Mesendoderm (in vitro differentiated cells): ENCODE measurements at places on chromosomes 13 and 19.
A peak's percentile ranks its signal among the peaks of the same experiment; 100 is the strongest.

GRCh38 chr19:19775891-19776205 lies 42.9 kb upstream of the ZNF14 start:
- no peaks in the 10 kb centered on the region for H3K36me3 ChIP-seq
- no peak overlapping the region for H3K27ac ChIP-seq
- H3K27me3 ChIP-seq = no peaks in the 10 kb centered on the region
- peaks cover 4% of the 10 kb centered on the region for H3K4me1 ChIP-seq
- H3K4me3 ChIP-seq = peak overlapping the region; percentile 72
- DNase-seq = no peak

- no peak overlapping the region for H3K27ac ChIP-seq
- H3K36me3 ChIP-seq = peaks cover 3% of the 10 kb centered on the region
- no peaks in the 10 kb centered on the region for H3K27me3 ChIP-seq
- H3K4me3 ChIP-seq = no peak overlapping the region
These were observed 2.7 kb upstream of the RSPH6A start for GRCh38 chr19:45817725-45818301.

GRCh38 chr19:23832717-23833327 lies 74.1 kb upstream of the ZNF681 start:
- no peak overlapping the region for H3K4me3 ChIP-seq
- no peaks in the 10 kb centered on the region for H3K36me3 ChIP-seq
- no peak overlapping the region for H3K27ac ChIP-seq
- no peaks in the 10 kb centered on the region for H3K4me1 ChIP-seq
- H3K27me3 ChIP-seq = no peaks in the 10 kb centered on the region
- DNase-seq = no peak

GRCh38 chr19:1227304-1228054 lies 10.3 kb downstream of the CBARP start:
- no peaks in the 10 kb centered on the region for H3K4me1 ChIP-seq
- H3K27me3 ChIP-seq = no peaks in the 10 kb centered on the region
- no peak overlapping the region for H3K27ac ChIP-seq

- H3K27ac ChIP-seq = peak overlapping the region; percentile 80
- peak; percentile 98 for DNase-seq
- peaks cover 3% of the 10 kb centered on the region for H3K4me1 ChIP-seq
- H3K4me3 ChIP-seq = peak overlapping the region; percentile 23
These were observed 26.3 kb downstream of the DCAF15 start for GRCh38 chr19:13978351-13979243.

DNA sequence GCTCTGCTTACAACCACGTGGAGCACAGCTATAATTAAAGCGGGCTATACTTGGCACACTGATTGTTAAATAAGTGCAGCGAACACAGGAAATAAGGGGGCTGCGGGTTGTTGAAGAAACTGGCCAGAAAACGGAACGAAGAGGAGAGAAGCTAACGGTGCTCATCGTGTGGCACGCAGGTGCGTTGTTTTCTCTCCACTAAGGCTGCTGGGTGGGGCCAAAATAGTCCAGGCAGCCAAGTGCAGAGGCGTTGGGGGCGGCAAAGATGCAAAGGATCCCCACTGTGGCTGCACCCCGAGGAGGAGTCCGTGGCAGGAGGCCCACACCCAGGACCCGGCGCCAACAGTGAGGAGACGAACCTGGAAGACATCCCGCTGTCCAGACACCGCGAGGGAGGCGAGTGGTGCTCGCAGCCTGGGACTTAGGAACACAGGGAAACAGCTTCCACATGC lies 8.1 kb upstream of the ARL11 start:
- H3K4me1 ChIP-seq = peaks cover 2% of the 10 kb centered on the region
- no peak for DNase-seq
- H3K36me3 ChIP-seq = no peaks in the 10 kb centered on the region

DNA sequence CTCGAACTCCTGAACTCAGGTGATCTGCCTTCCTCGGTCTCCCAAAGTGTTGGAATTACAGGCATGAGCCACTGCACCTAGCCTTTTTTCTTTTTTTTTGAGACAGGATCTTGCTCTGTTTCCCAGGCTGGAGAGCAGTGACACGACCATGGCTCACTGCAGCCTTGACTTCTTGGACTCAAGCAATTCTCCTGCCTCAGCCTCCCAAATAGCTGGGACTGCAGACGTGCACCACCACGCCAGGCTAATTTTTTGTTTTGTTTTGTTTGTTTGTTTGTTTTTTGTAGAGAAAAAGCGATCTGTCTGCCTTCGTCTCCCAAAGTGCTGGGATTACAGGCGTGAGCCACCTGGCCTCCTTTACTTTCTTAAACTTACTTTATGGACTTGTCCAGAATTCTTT lies 6.5 kb upstream of the SIN3B start:
- H3K4me3 ChIP-seq = no peak overlapping the region
- H3K36me3 ChIP-seq = no peaks in the 10 kb centered on the region
- H3K4me1 ChIP-seq = peaks cover 2% of the 10 kb centered on the region
- no peaks in the 10 kb centered on the region for H3K27me3 ChIP-seq
- DNase-seq = peak; percentile 5

GRCh38 chr19:33841685-33842084 lies 45.0 kb downstream of the KCTD15 start:
- no peak overlapping the region for H3K27ac ChIP-seq
- H3K4me3 ChIP-seq = no peak overlapping the region
- no peaks in the 10 kb centered on the region for H3K27me3 ChIP-seq
- no peak for DNase-seq
- no peaks in the 10 kb centered on the region for H3K36me3 ChIP-seq
- no peaks in the 10 kb centered on the region for H3K4me1 ChIP-seq

DNA sequence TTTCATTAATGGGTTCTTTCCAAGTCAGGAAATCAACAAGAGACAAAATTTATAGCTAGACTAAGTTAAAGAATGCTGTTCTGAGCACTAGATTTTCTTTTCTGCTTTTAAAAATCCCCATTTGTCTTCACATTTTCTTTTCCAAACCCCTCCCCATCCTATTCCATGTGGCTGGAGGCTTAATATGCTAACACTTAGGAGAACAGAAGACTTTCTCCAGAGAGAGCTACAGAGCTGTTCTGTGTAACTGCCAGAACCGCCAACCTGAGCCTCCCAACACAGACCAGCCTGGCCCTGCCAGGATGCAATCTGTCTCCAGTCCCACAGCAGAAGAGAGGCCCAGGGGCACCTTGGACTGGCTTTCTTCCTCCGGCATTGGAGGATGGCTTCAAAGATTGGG lies 264.1 kb downstream of the NDFIP2 start:
- no peaks in the 10 kb centered on the region for H3K27me3 ChIP-seq
- peaks cover 3% of the 10 kb centered on the region for H3K4me1 ChIP-seq

- peaks cover 2% of the 10 kb centered on the region for H3K36me3 ChIP-seq
- peak overlapping the region; percentile 16 for H3K27ac ChIP-seq
- no peak overlapping the region for H3K4me3 ChIP-seq
- no peaks in the 10 kb centered on the region for H3K27me3 ChIP-seq
These were observed 7.9 kb downstream of the MLLT1 start for GRCh38 chr19:6271721-6272410.

- no peaks in the 10 kb centered on the region for H3K27me3 ChIP-seq
- no peaks in the 10 kb centered on the region for H3K4me1 ChIP-seq
- no peak overlapping the region for H3K27ac ChIP-seq
- no peaks in the 10 kb centered on the region for H3K36me3 ChIP-seq
- no peak overlapping the region for H3K4me3 ChIP-seq
These were observed 120.0 kb downstream of the UQCRFS1 start for GRCh38 chr19:29092712-29093552.

DNA sequence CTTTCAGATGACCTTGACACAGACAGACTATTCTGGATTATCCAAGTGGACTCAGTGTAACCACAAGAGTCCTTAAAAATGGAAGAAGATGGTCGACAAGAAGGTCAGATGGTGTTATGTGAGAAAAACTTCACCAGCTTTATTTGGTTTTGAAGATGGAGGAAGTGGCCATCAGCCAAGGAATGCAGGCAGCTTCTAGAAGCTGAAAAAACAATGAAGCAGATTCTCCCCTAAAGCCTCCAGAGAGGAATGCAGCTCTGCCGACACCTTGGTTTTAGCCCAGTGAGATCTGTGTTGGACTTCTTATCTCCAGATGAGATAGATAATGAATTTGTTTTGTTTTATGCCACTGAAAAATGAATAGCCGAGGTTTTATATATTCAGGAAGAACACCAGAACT lies 501.5 kb downstream of the DCT start:
- H3K4me1 ChIP-seq = no peaks in the 10 kb centered on the region
- no peak overlapping the region for H3K27ac ChIP-seq
- no peak overlapping the region for H3K4me3 ChIP-seq
- no peaks in the 10 kb centered on the region for H3K36me3 ChIP-seq
- DNase-seq = peak; percentile 52

- DNase-seq = no peak
- H3K27ac ChIP-seq = no peak overlapping the region
- H3K4me3 ChIP-seq = no peak overlapping the region
- H3K36me3 ChIP-seq = no peaks in the 10 kb centered on the region
- H3K27me3 ChIP-seq = no peaks in the 10 kb centered on the region
These were observed 18.3 kb downstream of the RASA3 start for GRCh38 chr13:114114006-114114640.

- no peaks in the 10 kb centered on the region for H3K36me3 ChIP-seq
- peak; percentile 29 for DNase-seq
- H3K27me3 ChIP-seq = no peaks in the 10 kb centered on the region
- no peaks in the 10 kb centered on the region for H3K4me1 ChIP-seq
- H3K4me3 ChIP-seq = peak overlapping the region; percentile 96
These were observed 606 bp downstream of the ERCC5 start for GRCh38 chr13:102846261-102847015.

- H3K36me3 ChIP-seq = no peaks in the 10 kb centered on the region
- H3K4me1 ChIP-seq = no peaks in the 10 kb centered on the region
- DNase-seq = no peak
- no peaks in the 10 kb centered on the region for H3K27me3 ChIP-seq
- no peak overlapping the region for H3K4me3 ChIP-seq
These were observed 33.9 kb downstream of the SYDE1 start for GRCh38 chr19:15141143-15141542.

- no peaks in the 10 kb centered on the region for H3K27me3 ChIP-seq
- peak; percentile 52 for DNase-seq
- H3K4me1 ChIP-seq = no peaks in the 10 kb centered on the region
- H3K4me3 ChIP-seq = no peak overlapping the region
- no peak overlapping the region for H3K27ac ChIP-seq
- H3K36me3 ChIP-seq = no peaks in the 10 kb centered on the region
These were observed 7.4 kb downstream of the ZNF266 start for GRCh38 chr19:9427941-9428340.

DNA sequence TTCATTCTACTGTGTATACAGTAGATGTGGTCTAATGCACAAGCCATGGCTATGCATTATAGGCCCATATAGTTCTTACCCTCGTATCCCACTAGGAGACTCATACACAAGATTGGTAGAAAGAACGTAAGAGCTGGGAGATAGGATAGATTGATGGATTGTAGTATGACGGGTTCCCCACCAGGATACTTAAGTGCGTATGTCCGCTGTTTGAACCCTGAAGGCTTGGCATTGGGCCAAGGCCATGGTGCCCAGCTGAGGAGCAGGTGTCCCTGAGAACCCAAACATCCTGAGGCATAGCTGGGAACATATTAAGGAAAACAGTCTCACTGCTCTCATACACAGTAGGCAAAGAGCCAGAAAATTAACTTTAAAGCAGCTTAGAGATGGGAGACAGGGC lies 617.5 kb upstream of the KLF12 start:
- no peak overlapping the region for H3K4me3 ChIP-seq
- no peaks in the 10 kb centered on the region for H3K36me3 ChIP-seq
- no peak overlapping the region for H3K27ac ChIP-seq

GRCh38 chr13:61045251-61045650 lies 370.4 kb downstream of the PCDH20 start:
- no peaks in the 10 kb centered on the region for H3K36me3 ChIP-seq
- H3K27ac ChIP-seq = no peak overlapping the region
- no peak overlapping the region for H3K4me3 ChIP-seq
- no peaks in the 10 kb centered on the region for H3K4me1 ChIP-seq
- DNase-seq = peak; percentile 58

DNA sequence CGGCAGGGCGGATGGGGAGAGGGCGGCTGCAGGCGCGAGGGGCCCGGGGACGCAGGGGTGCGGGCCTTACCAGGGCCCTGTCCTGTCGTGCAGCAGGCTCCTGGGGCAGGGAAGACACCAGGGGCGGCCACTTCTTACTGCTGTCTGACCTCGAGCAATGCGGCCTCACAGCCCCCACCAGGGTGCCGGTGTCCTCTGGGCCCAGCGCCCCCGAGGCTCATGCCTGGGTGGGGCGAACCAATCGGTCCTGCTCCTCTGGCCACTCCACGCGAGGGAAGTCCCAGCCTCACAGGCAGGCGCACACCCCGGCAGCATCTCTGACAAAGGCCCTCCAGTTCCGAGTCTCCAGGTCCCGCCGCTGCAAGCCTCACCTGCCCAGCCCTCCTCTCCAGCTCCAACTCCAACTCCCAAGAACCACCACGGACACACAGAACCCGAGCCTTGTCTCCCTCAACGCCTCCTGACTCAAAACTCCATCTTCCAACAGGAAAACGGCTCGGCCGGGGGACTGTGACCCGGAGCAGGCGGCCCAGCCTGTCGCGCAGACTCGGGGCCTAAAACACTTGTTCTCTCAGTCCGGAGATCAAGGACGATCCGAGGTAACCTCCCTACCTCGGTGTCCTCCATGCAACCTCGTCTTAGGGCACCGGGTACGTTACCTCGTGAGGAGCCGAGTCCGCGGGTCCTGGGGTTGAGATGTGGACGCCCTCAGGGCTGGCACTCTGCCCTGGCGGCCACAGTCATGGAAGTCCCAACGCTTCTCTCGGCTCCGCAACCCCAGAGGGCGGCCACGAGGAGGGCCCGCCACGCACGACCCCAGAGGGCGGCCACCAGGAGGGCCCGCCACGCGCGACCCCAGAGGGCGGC lies 6.5 kb downstream of the FGF22 start:
- H3K4me1 ChIP-seq = no peaks in the 10 kb centered on the region
- H3K27ac ChIP-seq = no peak overlapping the region
- H3K27me3 ChIP-seq = no peaks in the 10 kb centered on the region
- H3K4me3 ChIP-seq = no peak overlapping the region
- no peak for DNase-seq
- peaks cover 8% of the 10 kb centered on the region for H3K36me3 ChIP-seq

DNA sequence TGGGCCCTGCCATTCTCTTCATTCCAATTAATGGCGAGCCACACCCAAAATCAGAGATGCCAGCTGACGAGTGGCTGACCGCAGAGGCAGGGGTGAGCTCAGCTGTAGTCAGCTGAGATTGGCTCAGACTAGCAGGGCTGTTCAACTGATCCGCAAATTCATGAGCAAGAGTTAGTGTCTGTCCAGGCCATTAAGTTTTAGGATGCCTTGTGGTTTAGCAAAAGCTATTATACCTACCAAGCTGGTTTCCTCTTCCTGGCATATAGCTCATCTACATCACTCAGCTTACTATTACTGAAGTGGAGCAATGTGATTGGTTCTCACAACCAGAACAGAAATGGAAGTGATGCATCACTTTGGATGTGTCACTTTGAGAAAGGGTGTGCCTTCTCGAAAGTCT lies 148.7 kb downstream of the NALCN start:
- no peaks in the 10 kb centered on the region for H3K36me3 ChIP-seq
- no peak overlapping the region for H3K27ac ChIP-seq
- no peak for DNase-seq
- H3K4me3 ChIP-seq = no peak overlapping the region
- no peaks in the 10 kb centered on the region for H3K27me3 ChIP-seq

GRCh38 chr13:24192811-24193162 lies 32.3 kb downstream of the SPATA13 start:
- H3K36me3 ChIP-seq = no peaks in the 10 kb centered on the region
- H3K4me3 ChIP-seq = no peak overlapping the region

- no peaks in the 10 kb centered on the region for H3K27me3 ChIP-seq
- no peak overlapping the region for H3K4me3 ChIP-seq
- no peak for DNase-seq
These were observed 236.8 kb upstream of the SERP2 start for GRCh38 chr13:44136696-44137268.
